Activated CD4-positive, alpha-beta T cell treated with anti-CD3 and anti-CD28 coated beads for 4 hours (primary cell): ENCODE measurements at places on chromosomes 3 and 15.

- no peak for DNase-seq
Measured at GRCh38 chr3:43627360-43627759, 5.5 kb upstream of the ANO10 start.

DNA sequence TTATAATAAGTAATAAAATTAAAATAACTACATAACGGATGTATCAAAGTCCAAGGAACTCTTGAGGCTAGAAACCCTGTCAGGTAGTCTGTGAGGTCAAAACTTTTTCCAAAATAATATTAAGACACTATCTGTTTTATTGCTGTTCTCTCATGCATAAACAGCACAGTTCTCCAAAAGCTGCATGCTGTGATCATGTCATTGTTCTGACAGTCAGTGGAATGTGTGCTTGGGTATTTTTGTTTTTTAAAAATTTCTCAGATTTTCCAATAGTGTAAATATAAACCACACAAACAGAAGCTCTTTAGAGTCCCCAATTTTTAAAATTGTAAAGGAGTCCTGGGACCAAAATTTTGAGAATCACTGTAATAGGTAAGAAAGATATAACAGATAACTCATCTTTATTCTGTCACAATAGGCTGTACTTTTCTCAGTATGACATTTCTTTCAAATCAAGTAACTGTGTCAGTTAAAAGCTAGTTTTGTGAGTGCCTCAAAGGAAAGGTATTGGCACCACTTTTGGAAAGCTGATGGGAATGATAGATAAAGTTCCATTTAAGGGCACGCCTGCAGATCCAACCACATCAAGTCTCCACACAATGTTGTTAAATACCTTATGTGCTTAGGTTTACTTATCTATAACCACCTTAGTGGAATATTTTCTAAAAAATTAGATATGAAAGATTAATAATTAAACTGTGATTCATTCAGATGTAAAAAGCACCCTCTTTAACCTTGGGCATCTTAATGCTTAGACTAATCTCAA is 49.3 kb downstream of the CEP152 start:
- DNase-seq: no peak

DNA sequence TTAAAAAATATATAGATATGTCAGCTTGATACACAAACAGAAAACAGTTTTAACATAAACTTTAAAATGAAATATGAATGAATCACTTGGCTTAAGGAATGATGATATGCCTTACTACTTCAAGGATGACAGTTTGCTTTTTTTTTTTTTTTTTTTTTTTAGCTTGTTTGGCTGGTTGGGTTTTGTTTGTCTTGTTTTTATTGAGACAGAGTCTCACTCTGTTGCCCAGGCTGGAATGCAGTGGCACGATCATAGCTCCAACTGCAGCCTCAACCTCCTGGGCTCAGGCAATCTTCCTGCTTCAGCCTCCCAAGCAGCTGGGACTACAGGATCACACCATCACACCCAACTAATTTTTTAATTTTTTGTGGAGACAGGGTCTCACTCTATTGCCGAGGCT is 14.5 kb downstream of the LRRC2 start:
- DNase-seq: no peak

- DNase-seq: peak; percentile 61
Measured at GRCh38 chr15:85582131-85583079, 202.0 kb downstream of the AKAP13 start.

- DNase-seq: no peak
Measured at GRCh38 chr3:110646055-110646454, 425.6 kb upstream of the NECTIN3 start.

GRCh38 chr15:33190539-33190938 is 4.0 kb downstream of the FMN1 start:
- no peak for DNase-seq

DNA sequence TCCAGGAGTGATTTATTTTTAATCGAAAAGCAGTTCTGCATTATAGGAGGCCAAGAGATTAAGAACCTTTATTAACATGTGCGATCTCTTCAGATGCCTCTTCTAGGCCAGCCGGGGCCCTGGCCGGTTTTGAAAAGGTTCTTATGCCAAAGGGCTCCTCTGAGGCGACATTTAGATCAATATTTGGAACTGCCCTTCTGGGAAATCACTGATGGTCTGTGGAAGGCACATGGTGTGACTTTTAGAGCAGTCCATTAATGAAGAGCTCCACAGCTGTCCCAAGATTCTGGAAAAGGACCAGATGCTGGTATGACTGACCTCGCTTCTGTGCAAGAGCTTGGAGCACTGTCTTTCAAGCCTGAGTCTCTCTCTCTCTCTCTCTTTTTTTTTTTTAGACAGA is 19.7 kb downstream of the MGLL start:
- DNase-seq: no peak

DNA sequence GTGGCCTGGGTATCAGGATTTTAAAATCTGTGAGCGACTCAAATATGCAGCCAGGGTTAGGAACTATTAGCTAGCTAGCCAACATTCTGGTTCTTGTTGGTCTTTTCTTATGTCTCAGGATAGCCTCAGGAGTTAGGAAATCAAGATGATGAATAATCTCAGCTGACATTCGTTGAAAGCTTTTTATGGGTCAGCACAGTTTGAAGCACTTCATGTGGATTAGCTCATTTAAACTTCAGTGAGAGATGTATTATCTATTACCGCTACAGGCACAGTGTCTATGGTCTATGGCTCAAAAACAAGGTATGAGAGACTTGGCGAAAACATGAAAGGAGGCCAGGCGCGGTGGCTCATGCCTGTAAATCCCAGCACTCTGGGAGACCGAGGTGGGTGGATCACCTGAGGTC is 187.5 kb upstream of the THRB start:
- DNase-seq: no peak

GRCh38 chr15:94621736-94622135 is 390.4 kb downstream of the MCTP2 start:
- no peak for DNase-seq

GRCh38 chr3:69180869-69181591 is 58.6 kb upstream of the LMOD3 start:
- DNase-seq: no peak

GRCh38 chr3:78799681-78800080 is 968.1 kb downstream of the ROBO1 start:
- DNase-seq: no peak

GRCh38 chr3:126748701-126749546 is 44.9 kb downstream of the CHCHD6 start:
- DNase-seq: no peak

- no peak for DNase-seq
Measured at GRCh38 chr3:137692803-137693431, 71.2 kb upstream of the SOX14 start.

GRCh38 chr15:88232771-88233201 is 23.8 kb downstream of the NTRK3 start:
- DNase-seq: no peak

DNA sequence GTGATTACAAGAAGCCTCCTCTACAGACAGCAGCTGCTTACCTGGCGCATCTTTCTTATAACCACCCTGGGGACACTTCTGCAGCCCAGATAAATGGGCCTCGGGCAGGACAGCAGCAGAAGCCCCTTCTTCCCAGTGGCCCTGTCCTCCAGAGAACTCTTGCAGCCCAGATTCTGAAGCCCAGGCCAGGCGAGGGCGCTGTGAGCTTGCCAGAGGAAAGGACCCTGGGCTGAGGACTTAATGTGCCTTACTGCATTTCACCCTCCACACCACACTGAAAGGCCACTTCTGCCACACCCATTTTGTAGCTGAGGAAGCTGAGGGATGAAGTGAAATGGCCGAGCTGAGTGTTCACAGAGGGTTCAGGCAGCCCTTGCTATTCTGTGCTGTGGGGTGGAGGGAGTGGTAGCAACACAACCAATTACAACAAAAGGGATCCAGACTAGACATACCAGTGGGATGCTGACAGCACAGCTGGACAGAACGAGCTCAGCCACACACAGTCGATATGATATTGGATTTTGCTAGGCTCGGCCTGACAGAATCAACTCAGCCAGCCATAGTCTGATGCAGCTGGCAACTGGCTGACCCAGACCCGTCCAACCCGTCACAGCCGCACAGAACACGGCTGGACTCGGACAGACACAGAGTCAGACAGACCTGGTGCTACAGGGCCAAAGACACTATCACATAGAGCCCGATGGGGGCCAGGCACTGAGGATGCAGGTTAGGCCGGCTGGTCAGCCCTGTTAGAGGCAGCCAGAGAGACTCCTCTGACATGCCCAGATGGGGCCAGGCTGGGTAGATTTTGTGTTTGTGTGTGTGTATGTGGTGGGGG is 7.3 kb downstream of the ACOX2 start:
- DNase-seq: no peak

DNA sequence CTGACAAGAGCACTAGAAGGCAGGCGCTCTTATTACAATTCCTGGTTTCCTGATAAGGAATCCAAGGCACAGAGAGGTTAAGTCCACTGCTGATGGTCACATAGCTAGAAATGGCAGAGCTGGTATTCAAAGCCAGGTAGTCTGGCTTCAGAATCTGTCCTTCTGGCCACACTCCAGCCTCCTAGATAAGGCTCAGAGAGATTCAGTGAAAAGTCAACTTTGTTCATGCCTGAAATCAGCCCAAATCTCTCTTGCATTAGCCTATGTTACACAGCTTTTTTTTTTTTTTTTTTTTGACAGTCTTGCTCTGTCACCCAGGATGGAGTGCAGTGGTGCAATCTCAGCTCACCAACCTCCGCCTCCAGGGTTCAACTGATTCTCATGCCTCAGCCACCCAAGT is 21.1 kb upstream of the CMTM8 start:
- no peak for DNase-seq

DNA sequence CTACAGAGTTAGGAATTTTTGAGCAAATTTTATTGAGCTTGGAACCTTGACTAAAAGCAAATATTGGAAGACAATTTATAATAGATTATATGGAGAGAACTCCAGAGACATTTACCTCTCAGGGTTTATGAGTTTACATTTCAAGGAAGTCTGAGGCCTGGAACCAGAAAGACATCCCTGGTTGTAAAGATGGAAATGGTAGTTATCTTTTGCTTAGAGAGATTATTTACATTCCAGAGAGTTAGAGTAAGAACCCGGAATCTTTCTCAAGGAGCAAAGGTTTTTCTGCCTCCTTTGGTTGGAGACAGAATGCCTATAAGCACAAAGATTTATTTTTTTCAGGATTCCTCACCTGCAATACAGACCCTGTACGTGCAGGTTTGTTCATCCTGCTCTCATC is 458.1 kb downstream of the TBL1XR1 start:
- DNase-seq: no peak

DNA sequence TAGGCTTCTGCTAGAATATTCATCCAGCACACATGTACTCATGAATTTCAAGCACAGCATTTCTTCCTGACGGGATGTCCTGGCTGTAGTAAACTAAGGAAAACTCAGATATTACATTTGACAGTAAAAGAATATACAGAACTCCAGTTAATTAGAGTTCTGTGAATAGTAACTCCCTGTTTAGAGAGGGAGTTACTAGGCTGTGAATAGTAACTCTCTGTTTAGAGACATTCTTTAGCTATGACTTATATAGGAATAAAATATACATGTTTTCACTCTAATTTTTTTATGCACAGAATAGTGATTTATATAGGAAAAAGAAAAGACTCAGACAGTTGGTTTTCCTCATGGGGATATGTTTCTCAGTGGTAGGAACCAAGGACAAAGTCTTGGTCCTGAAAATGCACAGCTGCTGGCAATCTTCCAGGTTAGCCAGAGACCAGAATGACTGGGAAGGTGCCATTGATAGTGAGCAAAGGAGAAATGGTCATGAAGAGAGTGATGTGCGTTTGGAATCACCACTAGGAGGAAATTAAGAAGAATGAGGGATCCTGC is 480.7 kb upstream of the THBS1 start:
- no peak for DNase-seq

GRCh38 chr3:58704745-58705144 is 38.2 kb upstream of the FAM3D start:
- DNase-seq: no peak

- DNase-seq: no peak
Measured at GRCh38 chr3:104523136-104523535, 843.6 kb upstream of the ALCAM start.

- no peak for DNase-seq
Measured at GRCh38 chr3:66195347-66195783, 25.4 kb upstream of the SLC25A26 start.

DNA sequence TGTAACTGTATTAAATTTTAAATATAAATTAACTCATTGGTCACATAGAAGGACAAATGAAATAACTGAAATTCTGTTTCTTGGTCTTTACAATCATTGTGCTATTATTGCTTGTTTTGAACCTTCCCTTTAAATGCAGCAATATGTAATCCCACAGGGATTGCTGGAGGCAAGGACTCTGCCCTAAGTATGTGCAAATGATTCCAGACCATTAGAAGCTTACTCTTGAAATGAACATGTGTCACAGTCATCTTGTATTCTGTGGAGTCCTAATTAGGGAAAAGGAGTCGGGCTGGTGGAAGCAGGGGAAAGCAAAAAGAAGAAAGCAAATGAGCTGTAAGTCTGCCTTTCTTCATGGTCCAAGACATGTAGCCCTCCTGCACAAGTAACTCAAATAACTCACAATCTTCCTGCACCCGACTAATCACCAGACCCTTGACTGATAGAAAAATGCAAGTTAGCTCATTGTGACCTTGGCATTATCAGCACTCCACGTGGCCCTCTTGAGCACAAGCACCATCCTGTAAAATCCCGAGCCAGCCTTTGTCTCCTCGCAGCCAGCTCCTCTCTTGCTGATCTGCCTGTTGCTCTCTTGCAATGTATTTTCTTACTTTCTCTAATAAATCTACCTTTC is 2.3 kb upstream of the TMPRSS7 start:
- DNase-seq: no peak

- DNase-seq: no peak
Measured at GRCh38 chr3:172148241-172148640, 108.9 kb downstream of the FNDC3B start.

DNA sequence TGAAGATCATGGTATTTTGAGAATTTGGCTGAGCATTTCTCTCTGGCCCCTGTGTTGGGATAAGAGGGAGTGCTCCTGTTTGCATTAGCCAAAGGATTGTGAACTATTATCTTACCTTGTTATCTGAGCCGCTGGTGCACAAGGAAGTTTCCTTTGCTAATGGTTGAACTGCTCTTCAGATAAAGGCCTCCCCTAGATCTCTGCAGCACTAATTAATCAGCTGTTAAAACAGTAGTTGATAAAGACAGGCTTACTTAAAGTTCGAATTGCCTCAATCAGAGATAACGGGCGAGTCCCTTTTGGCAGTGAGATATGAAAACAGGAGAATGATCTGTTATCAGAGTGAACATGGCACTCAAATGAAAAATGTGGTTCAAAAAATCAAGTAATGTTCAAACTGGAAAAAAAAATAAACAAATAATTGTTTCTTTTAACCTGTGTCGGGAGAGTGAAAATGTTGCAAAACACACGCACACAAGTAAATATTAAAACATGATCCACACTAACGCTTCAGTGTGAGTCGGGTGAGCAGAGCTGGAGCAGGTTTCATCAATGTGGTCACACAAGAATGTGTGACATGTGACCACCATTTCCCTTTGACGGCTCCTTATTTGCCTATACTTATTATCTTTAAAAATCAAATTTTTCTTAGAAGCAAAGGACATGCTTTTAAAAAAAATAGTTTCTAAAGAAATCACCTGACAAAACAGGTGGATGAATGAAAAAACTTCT is 469.1 kb downstream of the SOX2 start:
- no peak for DNase-seq

- no peak for DNase-seq
Measured at GRCh38 chr3:128152419-128153155, 694 bp upstream of the EEFSEC start.
